ENCODE measurements at places on chromosomes 1 and 21. TPM values are rescaled to one million over a fixed set of nuclear protein-coding genes. Genes with fewer than 3 reads are reported as not detected.

The RCSD1 gene
- total RNA-seq: not detected

The ARMH1 gene
- total RNA-seq: not detected

The SPRR3 gene
- not detected for total RNA-seq

The C1QB gene
- not detected for total RNA-seq

The SLC35F3 gene
- total RNA-seq: 19.3 TPM

The RAB42 gene
- 4.7 TPM for total RNA-seq

The TRIM46 gene
- total RNA-seq: 5.4 TPM

The MMP23B gene
- total RNA-seq: 25.9 TPM

The PLEKHO1 gene
- 29.5 TPM for total RNA-seq

The MIXL1 gene
- total RNA-seq: not detected

Data from PC-3 (cell line).